Glutamatergic neuron (in vitro differentiated cells): ENCODE measurements at places on chromosomes 1 and 21. TPM values are rescaled to one million over a fixed set of nuclear protein-coding genes. Genes with fewer than 3 reads are reported as not detected.
A peak's percentile ranks its signal among the peaks of the same experiment; 100 is the strongest.

DNA sequence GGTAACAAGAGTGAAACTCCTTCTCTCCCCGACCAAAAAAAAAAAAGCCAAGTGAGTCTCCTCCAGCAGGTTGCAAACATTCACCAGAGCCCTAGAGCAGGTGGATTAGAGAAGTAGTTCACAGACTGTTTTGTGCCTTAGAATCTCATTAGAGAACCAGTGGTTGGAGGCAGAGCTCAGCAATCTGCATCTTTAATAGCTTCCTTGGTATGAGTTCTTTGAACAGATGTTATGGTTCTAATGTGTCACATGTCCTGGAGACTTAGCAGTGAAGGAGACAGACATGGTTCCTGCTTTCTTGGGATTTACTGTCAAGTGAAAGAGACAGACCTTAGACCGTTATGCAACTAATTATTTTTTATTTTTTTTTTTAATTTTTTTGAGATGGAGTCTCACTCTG, 26.8 kb downstream of the SESN2 start:
- no peaks in the 10 kb centered on the region for H3K27me3 ChIP-seq
- no peak overlapping the region for H3K4me3 ChIP-seq
- H3K4me1 ChIP-seq = no peaks in the 10 kb centered on the region
- H3K36me3 ChIP-seq = no peaks in the 10 kb centered on the region

DNA sequence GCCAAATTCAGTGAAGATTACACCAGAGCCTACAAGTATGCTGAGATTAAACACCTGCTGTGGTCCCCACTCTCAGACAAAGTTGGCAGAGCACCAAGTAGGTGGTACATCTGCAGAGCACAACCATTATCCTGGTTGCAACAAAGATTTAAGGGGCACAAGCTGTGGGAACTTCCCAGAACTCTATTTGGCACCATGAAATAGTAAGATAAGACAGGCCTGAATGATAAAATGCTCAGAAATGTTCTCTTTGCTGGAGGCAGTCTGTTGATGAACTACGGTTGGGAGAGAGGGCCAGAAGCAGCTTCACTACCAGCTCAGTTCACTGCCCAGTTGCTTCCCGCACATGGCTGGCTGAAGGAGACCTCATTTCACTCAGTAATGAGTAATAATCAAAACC, 19.9 kb downstream of the RPL5 start:
- H3K27me3 ChIP-seq = peaks cover 7% of the 10 kb centered on the region
- peaks cover 14% of the 10 kb centered on the region for H3K4me1 ChIP-seq
- no peak overlapping the region for H3K4me3 ChIP-seq
- DNase-seq = no peak

GRCh38 chr1:40868051-40868723, 6.0 kb upstream of the CITED4 start:
- DNase-seq = no peak
- H3K27ac ChIP-seq = no peak overlapping the region
- H3K4me3 ChIP-seq = no peak overlapping the region
- H3K36me3 ChIP-seq = peaks cover 7% of the 10 kb centered on the region

GRCh38 chr1:3293563-3294080, 160.8 kb upstream of the ARHGEF16 start:
- no peaks in the 10 kb centered on the region for H3K36me3 ChIP-seq
- no peak overlapping the region for H3K27ac ChIP-seq
- no peak for DNase-seq
- peaks cover 9% of the 10 kb centered on the region for H3K27me3 ChIP-seq
- H3K4me3 ChIP-seq = no peak overlapping the region

CD52 gene
- 2.8 TPM for total RNA-seq

EPHB2 gene
- total RNA-seq = 93.0 TPM

DNA sequence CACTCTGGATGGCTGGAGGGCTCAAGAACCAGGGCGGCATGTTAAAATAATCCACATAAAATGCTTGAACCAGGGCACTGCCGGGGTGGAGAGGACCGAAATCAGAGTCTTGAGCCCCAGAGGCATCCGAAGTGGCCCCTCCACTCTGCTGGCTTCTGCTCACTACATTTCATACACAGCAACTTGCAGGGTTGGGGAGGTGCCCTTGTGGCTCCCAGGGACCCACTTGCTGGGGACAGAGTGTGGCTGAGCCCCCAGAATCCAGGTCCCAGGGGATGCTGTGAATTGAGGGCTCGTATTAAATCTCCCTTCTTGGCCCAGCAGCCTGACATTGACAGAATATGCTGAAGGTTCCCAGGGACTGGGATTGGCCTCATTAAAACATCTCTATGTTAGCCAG, 181.7 kb downstream of the GRIK3 start:
- no peak overlapping the region for H3K4me3 ChIP-seq
- no peaks in the 10 kb centered on the region for H3K36me3 ChIP-seq
- no peak for DNase-seq
- peaks cover 13% of the 10 kb centered on the region for H3K27me3 ChIP-seq

DNA sequence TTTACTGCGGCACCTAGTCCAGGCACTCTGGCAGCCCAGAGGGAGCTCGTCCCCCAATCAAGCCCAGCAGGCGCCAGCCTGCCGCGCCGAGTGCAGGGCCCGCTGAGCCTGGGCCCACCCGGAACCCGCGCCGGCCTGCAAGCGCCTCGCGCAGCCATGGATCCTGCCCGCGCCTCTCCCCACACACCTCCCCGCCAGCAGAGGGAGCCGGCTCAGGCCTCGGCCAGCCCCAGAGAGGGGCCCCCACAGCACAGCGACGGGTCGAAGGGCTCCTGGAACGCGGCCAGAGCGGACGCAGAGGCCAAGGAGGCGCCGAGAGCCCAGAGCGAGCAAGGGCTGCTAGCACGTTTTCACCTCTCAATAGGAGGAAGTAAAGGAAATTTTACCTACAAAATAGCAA, 767.0 kb downstream of the MRPL39 start:
- no peak for DNase-seq
- no peaks in the 10 kb centered on the region for H3K36me3 ChIP-seq
- no peaks in the 10 kb centered on the region for H3K27me3 ChIP-seq
- H3K4me1 ChIP-seq = no peaks in the 10 kb centered on the region

DNA sequence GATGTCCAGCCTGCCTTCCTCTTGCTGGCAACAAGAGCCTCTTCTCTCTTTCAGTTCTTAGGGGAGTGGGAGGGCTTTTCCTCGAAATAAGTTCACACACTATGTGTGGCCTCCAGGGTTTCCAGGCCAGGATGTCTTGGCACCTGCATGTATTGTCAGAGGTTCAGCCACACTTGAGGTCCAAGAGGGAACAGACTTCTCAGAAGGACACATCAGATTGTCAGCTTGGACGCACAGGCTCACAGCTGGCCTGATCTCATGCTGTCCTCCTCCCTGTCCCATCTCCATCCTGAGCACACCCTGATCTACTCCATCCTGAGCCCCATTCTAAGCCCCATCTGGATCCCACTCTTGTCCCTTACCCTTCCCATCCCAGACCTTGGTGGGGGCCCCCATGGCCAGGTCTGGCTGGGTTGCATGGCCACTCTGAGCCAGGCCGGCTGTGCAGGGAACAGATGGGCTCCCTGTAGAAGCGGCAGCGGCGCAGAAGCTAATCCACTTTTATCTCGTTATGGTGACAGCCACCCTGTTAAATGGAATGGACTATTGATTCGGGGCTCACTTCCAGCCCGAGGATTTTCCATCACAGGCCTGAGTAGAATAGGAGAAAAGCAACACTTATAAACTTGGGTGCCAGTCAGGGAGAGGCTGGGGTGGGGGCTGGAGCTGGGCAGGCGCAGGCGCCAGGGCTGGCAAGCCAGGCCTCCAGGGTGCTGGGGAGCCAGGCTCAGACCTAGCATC, 85.1 kb upstream of the CSF3R start:
- peak; percentile 72 for DNase-seq
- H3K4me1 ChIP-seq = peaks cover 48% of the 10 kb centered on the region
- H3K27ac ChIP-seq = peak overlapping the region; percentile 100
- H3K4me3 ChIP-seq = peak overlapping the region; percentile 76
- peaks cover 5% of the 10 kb centered on the region for H3K36me3 ChIP-seq

PSMD4 gene
- total RNA-seq = 250 TPM

ESRRG gene
- total RNA-seq = 9.0 TPM

DNA sequence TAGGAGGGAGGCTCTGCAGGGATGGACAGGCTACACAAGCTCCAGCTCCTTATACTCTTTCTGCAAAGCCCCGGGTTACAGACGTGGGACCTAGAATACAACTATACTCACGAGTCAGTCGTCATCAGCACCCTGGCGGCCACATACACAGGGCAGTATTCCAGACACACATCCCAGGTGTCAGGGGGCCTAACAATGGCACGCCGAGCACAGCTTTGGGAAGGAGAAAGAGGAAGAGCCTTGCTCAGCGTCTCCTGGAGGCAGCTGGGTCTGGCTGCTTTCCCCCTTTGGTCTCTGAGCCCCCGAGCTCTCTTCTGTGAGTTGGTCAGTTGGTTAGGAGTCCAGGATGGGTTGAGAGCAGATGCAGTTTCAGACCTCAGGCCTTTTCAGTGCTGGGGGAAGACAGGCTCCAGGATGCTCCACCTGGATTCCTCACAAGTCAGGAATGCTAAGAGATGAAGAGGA, 4.5 kb upstream of the POU3F1 start:
- peaks cover 42% of the 10 kb centered on the region for H3K4me1 ChIP-seq
- H3K27ac ChIP-seq = peak overlapping the region; percentile 33
- H3K27me3 ChIP-seq = peaks cover 17% of the 10 kb centered on the region
- H3K36me3 ChIP-seq = no peaks in the 10 kb centered on the region
- peak overlapping the region; percentile 61 for H3K4me3 ChIP-seq
